ENCODE measurements at places on chromosomes 4 and X. TPM values are rescaled to one million over a fixed set of nuclear protein-coding genes. Genes with fewer than 3 reads are reported as not detected.

GRCh38 chr4:6427439-6428090, 44.8 kb downstream of the PPP2R2C start:
- no peaks in the 10 kb centered on the region for H3K36me3 ChIP-seq
- H3K27me3 ChIP-seq, result no peaks in the 10 kb centered on the region
- no peak overlapping the region for H3K27ac ChIP-seq
- DNase-seq, result no peak
- H3K4me1 ChIP-seq, result no peaks in the 10 kb centered on the region
- no peak overlapping the region for H3K4me3 ChIP-seq

FGFRL1 gene
- total RNA-seq, result 38.7 TPM

DNA sequence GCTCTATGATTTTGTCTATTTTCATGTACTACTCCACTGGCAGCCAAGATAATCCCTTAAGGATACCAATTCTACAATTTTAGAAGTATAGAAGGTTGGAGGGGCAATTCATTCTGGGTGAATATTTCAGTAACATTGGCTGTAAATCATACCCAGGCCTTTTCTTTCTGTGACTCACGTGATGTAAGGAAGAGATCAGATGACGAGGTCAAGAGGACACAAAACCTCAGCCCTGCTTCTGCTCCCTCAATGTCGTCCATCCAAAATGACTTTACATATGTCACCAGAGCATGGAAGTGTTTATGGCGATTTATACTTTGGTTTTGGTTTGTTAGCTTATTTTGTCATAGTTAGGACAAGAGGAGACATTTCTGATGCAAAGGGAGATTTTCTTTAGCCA, 70.7 kb upstream of the SLC4A4 start:
- no peak overlapping the region for H3K27ac ChIP-seq
- no peaks in the 10 kb centered on the region for H3K4me1 ChIP-seq
- no peaks in the 10 kb centered on the region for H3K36me3 ChIP-seq

- H3K4me1 ChIP-seq, result peaks cover 4% of the 10 kb centered on the region
- H3K27me3 ChIP-seq, result no peaks in the 10 kb centered on the region
- no peak overlapping the region for H3K27ac ChIP-seq
- no peak overlapping the region for H3K4me3 ChIP-seq
- H3K36me3 ChIP-seq, result no peaks in the 10 kb centered on the region
Observed at GRCh38 chrX:20144491-20144890, 2.9 kb upstream of the EIF1AX start.

Data from ovary (tissue), 10 donors.